ENCODE measurements at places on chromosomes 12 and 14. TPM values are rescaled to one million over a fixed set of nuclear protein-coding genes. Genes with fewer than 3 reads are reported as not detected.

Gene GALNT8
- 0.38 TPM for total RNA-seq

Gene PPP4R3A
- total RNA-seq, result 111 TPM

Gene SINHCAF
- 184 TPM for total RNA-seq

DNA sequence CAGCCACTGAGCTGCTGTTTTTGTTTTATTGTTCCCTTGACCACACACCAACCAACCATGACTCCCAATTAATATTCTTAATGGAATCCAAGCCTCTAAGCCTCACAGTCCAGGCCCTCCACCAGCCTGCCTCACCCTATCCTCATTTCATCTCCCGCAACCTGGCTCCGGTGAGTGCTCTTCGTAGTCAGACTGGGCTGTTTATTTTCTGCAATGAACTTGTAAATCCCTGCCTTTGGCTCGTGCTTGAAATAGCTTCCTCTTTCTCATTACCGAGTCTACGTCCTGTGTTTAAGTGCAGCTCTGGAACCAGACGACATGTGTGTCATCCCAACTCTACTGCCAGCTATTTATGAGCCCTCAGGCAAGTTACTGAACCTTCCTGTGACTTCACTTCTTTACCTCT, 12.4 kb upstream of the ETFBKMT start:
- no peaks in the 10 kb centered on the region for H3K4me1 ChIP-seq
- H3K4me3 ChIP-seq, result no peak overlapping the region
- H3K36me3 ChIP-seq, result no peaks in the 10 kb centered on the region
- no peak for DNase-seq
- H3K27ac ChIP-seq, result no peak overlapping the region
- no peaks in the 10 kb centered on the region for H3K27me3 ChIP-seq

Gene SIX6
- not detected for total RNA-seq

- no peak overlapping the region for H3K4me3 ChIP-seq
- DNase-seq, result no peak
- H3K27me3 ChIP-seq, result no peaks in the 10 kb centered on the region
- H3K27ac ChIP-seq, result no peak overlapping the region
- H3K4me1 ChIP-seq, result no peaks in the 10 kb centered on the region
Measured at GRCh38 chr14:40268236-40268635, 836.0 kb upstream of the FBXO33 start.

DNA sequence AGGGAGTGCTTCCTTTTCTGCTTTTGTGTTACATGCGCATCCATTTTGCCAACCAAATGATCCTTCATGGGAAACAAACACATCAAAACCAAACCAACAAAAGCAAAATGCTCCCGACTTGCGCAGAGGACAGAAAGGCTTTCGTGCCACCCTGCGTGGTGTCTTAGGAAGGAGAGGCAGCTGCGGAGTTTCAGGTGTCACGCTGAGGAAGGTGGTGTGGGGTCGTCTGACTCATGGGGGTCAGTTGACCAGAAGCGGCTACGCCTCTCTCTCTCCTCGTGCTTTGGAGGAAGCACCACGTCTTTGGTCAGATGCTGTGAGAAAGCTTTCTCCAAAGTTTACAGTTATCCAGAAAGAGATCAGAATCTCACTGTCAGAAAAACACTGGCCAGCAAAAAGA, 7.9 kb downstream of the EMP1 start:
- H3K27me3 ChIP-seq, result peaks cover 9% of the 10 kb centered on the region
- no peak overlapping the region for H3K4me3 ChIP-seq
- DNase-seq, result no peak
- H3K27ac ChIP-seq, result no peak overlapping the region
- H3K36me3 ChIP-seq, result no peaks in the 10 kb centered on the region

DNA sequence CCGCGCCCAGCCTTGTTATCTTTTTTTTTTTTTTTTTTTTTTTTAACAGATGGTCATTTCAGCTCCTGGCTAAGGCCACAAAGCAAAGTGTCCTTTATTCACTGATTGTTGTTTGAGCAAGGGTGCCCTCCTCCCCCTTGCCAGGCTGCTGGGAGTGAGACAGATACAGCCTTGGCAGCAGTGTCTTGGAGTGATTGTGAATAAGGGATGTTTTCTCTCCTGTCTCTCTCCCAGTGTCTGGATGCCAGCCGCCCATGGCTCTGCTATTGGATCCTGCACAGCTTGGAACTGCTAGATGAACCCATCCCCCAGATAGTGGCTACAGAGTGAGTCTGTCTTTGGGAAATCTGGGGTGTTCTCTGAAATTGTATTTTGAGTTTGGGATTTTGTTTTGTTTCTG, 28.7 kb downstream of the FNTB start:
- H3K27me3 ChIP-seq, result no peaks in the 10 kb centered on the region
- peaks cover 18% of the 10 kb centered on the region for H3K36me3 ChIP-seq
- no peak for DNase-seq
- H3K27ac ChIP-seq, result no peak overlapping the region
- H3K4me3 ChIP-seq, result no peak overlapping the region

GRCh38 chr14:79369359-79370332, 841.7 kb downstream of the DIO2 start:
- H3K27ac ChIP-seq, result no peak overlapping the region
- DNase-seq, result no peak
- no peak overlapping the region for H3K4me3 ChIP-seq

- no peak for DNase-seq
- H3K27ac ChIP-seq, result no peak overlapping the region
- H3K36me3 ChIP-seq, result peaks cover 3% of the 10 kb centered on the region
- no peaks in the 10 kb centered on the region for H3K27me3 ChIP-seq
Measured at GRCh38 chr14:102442241-102443211, 67.0 kb downstream of the ANKRD9 start.

DNA sequence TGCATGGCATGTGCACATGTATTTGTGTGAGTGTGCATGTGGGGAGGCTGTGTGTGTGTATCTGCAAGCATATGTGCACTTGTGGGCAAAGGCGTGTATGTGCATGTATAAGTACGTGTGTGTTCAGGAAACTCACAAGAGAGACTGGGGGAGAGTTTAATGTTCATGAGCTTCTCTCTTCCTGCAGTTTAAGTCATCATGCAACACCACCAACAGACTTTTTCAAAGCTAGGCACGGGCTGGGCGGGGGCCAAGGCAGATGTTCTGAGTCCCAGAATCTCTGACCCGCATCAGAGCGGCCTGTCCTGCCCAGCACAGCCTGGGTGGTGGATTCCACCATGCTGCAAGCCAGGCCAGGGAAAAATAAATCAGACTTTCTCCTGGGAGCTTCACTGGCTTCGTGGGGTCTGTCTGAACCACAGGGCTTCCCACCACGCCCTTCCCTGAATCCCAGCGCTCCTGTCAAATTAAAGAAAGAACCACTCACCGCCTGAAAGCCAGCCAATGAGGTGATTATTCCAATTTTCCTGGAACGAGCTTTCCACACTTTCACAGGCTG, 75.7 kb downstream of the PITPNM2 start:
- no peaks in the 10 kb centered on the region for H3K27me3 ChIP-seq
- H3K27ac ChIP-seq, result peak overlapping the region; percentile 93
- H3K36me3 ChIP-seq, result peaks cover 2% of the 10 kb centered on the region
- DNase-seq, result peak; percentile 50
- H3K4me1 ChIP-seq, result peaks cover 70% of the 10 kb centered on the region
